Right ventricle myocardium inferior (tissue), 1 donor: ENCODE measurements at places on chromosomes 13 and 19. TPM values are rescaled to one million over a fixed set of nuclear protein-coding genes. Genes with fewer than 3 reads are reported as not detected.
A peak's percentile ranks its signal among the peaks of the same experiment; 100 is the strongest.

DNA sequence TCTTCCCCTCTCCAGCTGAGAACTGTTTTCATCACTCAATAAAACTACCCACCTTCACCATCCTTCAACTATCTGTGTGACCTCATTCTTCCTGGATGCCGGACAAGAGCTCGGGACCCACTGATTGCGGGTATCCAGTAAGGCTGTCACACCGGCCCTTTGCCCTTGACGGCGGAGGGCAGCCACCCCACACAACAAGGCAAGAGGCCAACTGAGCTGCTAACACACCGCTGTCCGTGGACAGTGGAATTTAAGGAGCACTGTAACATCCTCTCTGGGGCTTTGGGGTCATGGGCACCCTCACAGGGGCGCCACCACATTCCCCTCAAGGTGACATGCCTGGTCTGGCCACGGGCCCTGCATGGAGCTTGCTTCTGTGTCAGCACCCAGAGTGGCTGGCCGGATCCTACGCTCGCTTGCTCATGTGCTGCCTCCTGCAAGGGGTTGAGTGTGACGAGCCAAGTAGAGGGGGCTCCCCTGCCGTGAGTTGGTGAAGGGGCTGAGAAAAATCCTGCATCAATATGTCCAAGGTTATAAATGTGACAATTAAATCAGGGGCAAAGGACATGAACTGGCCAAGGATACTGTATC is 31.4 kb downstream of the LHFPL6 start:
- peak; percentile 76 for DNase-seq

ZNF470 gene
- 2.9 TPM for total RNA-seq

GRCh38 chr19:21848706-21849105 is 12.7 kb upstream of the ZNF43 start:
- no peak for DNase-seq

GRCh38 chr19:10555610-10555973 is 10.2 kb downstream of the KRI1 start:
- DNase-seq: no peak

DNA sequence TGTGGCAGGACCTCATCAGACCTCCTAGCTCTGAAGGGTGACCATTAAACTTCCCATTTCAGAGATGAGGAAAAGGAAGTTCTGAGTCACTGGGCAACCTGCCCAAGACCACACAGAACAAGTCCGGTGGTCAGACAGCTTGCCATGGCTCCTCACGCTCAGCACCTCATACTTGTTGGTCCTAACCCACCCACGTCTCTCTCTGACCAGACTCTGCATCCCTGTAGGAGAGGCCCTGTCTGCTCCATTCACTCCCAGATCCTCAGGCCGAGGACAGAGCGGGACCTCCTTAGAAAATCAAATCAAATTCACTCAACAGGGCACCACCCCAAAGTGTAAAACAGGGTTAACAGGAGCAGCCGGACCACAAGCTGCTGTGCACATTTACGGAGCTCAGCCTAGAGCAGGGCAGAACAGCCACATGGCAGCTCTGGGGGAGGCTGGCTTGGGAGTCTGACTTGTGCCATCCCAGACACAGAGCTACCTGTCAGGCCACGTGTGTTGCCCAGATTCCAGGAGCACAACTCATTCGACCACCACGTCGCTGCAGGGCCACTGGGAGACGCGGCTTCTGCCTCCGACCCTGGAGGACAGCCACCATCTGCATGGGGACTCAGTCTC is 1.7 kb downstream of the MIER2 start:
- DNase-seq: no peak
